ENCODE measurements at places on chromosomes 12 and 14.

- DNase-seq: no peak
These were observed 158.7 kb upstream of the LRIG3 start for GRCh38 chr12:59079002-59079401.

GRCh38 chr14:79487632-79488031 lies 723.7 kb downstream of the DIO2 start:
- no peak for DNase-seq

- no peak for DNase-seq
These were observed 155.7 kb upstream of the ATXN7L3B start for GRCh38 chr12:74381958-74382357.

DNA sequence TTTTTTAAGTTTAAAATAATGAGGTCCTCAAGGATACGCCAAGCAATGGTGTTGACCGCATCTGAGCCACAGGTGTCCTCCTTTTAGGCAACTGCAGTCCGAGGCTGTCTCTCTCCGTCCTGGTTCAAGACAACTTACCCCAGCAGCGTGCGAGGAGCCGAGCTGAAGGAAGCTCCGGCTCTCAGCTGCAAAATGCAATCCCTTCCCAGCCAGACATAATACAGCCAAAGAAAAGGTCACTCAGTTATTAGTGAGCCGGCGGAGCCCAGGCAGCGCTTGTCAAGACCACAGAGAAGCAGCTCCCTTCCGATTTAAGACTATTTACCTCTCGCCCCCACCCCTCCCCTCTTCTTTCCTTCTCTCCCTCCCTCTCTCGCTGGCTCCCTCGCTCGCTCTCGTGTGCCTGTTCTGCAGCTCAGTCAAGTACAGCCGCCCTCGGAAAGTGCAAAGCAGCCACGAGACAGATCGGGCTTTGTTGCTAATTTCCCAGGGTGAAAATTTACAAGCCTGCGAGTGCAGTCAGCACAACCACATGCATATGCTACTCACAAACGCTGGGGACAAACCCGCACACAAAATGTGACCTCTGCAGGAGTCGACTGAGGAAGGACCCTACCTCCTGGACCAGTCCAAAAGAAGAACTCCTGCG lies 363 bp upstream of the LMO3 start:
- DNase-seq: no peak

DNA sequence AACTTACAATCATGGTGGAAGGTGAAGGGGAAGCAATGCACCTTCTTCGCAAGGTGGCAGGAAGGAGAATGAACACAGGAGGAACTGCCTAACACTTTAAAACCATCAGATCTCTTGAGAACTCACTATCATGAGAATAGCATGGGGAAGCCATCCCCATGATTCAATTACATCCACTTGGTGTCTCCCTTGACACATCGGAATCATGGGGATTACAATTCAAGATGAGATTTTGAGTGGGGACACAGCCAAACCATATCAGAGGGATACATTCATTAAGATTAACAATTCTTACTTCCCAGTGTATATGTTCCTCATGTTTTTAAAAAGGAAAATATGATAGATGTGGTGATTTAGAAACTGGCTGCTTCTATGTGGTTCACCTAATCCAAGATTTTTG lies 117.9 kb downstream of the PDE3A start:
- no peak for DNase-seq

GRCh38 chr12:125314051-125314755 lies 249.0 kb downstream of the AACS start:
- DNase-seq: no peak

Measured in GM12864 (cell line).